ENCODE measurements at places on chromosomes 12 and 14.

DNA sequence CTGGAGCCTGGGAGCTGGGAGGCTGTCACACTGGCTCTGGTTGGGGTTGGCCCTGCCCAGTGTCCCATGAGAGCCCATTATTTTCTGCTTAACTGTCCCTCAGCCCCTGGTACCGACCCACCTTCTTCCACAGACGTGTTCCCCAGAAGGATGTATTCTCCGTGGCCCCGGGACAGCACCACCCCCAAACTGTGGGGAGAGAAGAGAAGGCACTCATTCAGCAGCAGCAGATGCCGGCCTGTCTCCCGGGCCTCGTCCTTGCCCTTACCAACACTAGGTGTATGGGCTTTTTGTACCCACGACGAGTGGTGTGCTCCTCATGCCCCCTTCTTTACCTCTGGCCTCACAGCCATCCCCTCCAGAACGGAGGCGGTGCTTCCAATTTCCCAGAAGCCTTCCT is 38.1 kb downstream of the LRTM2 start:
- DNase-seq, result no peak

DNA sequence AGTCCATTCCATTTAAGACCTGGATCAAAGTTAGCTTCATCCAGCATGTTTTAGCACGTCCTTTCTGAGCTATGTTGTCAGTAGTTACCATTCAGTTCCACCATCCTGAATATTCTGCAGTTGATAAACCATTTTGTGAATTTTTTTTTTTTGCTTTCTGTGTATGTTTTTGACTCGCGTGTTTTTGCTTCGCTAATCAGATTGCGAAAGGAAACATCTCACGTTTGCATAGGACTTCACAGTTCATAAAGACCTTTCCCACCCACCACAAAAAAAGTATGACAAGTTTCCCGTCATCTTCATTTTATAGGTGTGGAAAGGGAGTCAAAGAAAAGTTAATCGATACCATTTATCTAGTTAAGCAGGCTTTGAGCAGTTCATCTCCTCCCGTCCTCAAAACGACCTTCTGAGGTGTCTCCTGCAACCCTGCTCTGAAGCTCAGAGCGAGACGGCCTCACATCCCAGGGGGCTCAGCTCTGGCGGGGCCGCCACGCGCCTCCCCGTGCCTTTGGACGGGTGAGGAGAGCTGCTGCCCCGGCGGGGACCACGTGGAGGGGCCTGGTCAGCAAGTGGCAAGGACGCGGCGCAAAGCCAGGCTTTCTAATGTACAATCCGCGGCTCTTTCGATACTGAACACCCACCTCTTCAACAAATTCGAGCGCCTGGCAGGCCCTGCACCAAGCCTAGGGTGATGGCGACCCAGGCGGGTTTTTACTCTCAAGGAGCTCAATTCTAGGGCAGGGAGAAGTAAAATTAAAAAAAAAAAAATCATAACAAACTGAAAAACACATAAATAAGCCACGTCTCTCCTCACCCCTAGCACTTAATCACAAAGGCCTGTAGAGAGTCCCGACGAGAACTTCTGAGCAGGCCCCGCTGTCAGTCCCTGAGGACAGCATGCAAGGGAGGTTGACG is 988 bp upstream of the TMEM263 start:
- peak; percentile 45 for DNase-seq

DNA sequence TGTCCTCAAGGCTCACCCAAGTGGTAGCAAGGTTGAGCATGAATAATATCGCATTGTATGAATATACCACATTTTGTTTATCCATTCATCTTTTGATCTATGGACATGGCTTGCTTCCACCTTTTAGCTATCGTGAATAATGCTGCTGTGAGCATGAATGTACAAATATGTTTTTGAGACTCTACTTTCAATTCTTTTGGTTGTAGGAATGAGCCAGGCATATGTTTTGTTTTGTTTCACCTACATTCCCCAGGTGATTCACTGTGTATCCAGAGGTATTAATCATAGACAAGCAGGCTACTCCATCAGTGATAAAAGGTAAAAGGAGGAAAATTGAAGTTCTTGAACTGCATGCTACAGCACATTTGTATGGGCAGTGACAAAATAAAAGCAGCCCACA is 35.8 kb downstream of the CDKL1 start:
- DNase-seq, result no peak

GRCh38 chr12:27709932-27710591 is 570 bp upstream of the MRPS35 start:
- no peak for DNase-seq

DNA sequence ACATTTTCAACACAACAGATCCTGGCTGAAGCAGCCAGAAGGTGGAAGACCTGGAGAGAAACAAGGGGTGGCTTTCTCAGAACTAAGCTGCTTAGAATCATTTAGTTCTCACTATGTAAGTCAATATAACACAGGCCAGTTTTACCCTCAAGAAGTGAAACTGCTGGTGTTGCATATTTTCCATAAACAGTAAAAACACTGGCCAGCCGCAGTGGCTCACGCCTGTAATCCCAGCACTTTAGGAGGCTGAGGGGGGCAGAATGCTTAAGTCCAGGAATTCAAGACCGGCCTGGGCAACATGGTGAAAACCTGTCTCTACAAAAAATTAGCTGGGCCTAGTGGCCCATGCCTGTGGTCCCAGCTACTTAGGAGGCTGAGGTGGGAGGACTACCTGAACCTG is 11.6 kb downstream of the STX2 start:
- no peak for DNase-seq

DNA sequence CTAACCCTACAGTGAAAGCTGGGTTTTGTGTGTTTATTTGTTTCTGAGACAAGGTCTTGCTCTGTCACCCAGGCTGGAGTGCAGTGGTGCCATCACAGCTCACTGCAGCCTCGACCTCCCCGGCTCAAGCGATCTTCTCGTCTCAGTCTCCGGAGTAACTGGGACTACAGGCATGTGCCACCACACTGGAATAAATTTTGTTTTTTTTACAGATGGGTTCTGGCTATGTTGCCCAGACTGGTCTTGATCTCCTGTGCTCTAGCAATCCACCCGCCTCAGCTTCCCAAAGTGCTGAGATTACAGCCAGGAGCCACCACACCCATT is 26.4 kb downstream of the TBX3 start:
- DNase-seq, result no peak

DNA sequence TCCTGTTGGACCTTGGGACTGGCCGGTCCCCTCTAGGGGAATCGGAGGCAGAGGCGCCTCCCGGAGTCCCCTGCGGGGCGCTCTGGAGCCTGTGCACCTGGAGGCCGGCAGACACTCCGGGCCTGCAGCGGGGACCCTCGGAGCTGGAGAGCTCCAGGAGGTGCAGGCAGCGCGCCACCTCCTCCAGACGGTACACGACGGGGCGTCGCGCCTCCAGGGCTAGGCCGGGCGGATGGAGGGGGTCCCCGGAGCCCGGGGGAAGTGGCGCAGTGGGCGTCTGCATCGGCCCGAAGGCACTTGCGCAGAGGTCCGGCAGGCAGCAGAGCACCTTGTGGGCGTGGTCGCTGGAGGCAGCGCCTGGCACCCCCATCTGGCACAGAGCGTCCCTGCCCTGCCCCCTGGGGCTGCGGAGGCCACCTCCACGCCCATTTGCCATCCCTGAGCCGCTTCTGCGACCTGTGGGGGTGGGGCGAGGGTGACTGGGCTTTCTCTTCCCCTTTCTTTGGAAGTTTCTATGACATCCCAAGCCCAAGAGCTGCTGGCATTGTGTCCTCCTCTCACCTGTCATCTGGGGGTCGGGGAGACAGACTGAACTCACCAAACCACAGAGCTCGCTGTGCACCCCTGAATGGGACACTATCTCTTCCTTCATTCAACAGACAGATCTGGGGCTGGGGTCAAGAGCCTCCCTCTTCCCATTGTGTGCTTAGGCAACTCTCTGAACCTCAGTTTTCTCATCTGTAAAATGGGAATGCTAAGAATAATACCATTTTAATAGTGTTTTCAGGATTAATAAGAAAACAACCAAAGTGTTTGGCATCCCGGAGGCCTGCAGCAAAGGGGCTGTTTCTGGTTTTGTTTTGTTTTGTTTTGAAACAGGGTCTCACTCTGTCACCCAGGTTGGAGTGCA is 37.5 kb upstream of the CORO1C start:
- no peak for DNase-seq

GRCh38 chr14:50785457-50786063 is 45.4 kb downstream of the NIN start:
- no peak for DNase-seq

DNA sequence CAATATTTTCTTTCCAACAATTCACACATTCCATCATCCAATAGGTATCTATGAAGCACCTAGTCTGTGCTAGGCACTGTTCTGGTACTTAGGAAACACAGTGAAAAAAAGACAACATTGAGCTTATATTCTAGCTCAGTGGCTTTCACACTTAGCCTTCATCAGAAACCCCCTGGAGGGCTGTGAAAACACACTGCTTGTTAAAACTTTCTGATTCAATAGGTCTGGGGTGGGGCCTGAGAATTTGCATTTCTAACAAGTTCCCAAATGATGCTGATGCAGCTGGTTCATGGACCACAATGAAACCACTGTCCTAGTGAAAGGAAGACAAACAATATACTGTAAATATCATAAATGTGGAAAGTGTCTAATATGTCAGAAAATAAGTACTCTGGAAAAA is 5.9 kb downstream of the VTI1B start:
- DNase-seq, result no peak

- DNase-seq, result no peak
These were observed 7.1 kb downstream of the DTX1 start for GRCh38 chr12:113063396-113064350.

DNA sequence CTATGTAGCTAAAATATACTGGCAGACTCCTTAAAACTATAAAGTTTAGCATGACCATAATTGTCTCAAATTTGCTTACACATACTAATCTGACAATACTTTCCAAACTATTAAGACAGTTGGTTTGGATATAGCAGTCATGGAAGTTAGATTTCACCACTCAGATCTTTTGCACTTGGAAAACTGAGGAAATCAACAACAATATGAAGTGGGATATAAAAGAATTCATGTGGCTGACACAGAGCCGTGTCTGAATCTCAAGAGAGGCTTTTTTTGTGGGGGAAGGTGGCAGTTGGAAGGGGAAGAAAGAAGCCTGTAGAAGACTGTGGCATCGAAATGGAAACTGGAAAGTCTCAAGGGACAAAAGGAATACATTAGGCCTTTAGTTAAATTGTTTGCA is 166.6 kb upstream of the FLRT2 start:
- no peak for DNase-seq

- no peak for DNase-seq
These were observed 25.8 kb upstream of the TRHDE start for GRCh38 chr12:72246370-72246769.

DNA sequence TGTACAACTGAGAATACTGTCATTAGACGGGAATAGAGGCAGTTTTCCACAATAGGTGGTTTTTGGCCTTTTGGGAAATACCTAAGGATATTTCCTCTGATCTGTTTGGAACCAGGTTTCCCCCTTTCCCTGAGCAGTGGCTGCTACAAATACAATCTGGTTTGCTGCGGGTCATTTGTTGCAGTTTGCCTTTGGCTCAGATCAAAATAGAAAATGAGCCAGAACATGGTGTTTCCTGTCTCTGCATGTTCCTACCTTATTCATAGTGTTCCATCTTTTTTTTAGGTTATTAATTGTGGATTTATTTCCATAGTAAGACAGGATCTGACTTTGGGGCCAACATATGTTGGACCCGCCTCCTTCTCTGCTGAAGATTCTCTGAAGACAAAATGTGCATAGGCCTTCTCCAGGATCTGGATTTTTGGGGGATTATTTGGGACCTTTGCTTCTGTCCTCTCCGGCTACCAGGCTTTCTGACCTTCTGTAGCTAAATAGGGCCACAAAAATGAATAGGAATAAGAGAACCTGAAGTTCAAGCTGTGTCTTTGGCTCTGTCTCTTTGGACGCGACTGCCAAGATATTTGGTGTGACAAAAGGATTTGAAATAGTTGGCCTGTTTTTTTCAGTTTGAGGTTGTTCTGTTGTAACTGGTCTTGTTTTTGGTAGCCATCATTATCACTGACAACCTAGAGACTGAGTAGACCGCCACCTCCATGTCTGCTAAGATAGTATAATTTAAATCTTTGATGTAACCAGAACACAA is 146.9 kb downstream of the PRKCH start:
- no peak for DNase-seq

DNA sequence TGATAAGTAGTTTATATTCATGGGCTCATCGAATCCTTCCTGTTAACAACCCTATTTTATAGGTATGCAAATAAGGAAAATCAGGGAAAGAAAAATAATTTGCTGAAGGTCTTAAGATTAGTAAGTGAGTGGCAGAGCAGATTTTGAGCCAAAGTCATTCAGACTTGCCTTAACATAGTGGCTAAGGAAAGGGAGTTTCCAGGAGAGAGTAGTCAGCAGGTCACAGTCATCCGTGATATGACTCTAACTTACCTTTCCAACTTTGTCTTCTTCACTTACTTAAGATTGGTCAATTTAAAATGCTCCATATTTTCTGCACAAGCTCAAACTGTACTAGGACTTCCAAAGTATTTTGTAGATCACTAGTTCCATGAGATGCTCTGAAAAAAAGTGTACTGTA is 46.6 kb downstream of the AKAP6 start:
- no peak for DNase-seq

DNA sequence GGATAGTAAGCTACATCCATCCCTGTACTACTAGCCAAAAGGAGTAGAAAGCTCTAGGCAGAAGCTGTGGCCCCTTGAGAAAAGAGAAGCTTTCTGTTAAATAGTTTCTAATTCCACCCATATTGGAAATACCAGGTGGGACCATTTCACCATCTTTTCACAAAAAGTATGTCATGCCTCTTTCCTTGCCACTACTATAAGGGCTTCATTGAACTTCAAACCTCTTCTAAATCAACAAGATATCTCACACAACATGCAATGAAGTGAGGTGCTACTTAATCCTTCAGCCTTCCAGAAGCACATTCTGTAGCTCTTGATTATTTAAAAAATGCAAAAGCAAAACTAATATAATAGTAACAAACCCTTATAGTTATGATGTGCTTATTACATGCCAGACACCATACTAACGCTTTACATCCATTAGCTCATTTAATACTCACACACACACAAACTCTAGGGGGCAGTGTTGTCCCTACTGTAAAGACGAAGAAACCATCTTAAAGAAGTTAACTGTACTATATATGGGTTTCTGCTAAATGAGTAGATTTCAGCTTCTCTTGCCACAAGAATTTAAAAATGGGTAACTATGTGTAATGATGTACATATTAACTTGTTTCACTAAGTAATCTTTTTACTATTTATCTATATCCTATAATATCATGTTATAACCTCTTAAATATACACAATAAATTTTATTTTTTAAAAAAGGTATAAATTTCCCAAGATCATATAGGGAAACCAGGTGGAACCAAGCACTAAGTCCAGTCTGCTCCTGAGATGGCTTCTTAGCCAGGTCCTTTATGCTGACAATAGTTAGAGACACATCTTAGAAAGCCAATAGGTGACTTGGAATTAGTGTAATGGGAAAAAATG is 124.4 kb downstream of the RPS29 start:
- DNase-seq, result no peak
